ENCODE measurements at places on chromosomes 3 and 15. TPM values are rescaled to one million over a fixed set of nuclear protein-coding genes. Genes with fewer than 3 reads are reported as not detected.

Gene NR1I2
- not detected for total RNA-seq

Gene UPK1B
- total RNA-seq: not detected

Gene CCDC54
- not detected for total RNA-seq

Gene GJD2
- total RNA-seq: 0.12 TPM

Gene AQP9
- total RNA-seq: 2.8 TPM

Gene SPATA12
- total RNA-seq: not detected

Gene NANOGP8
- not detected for total RNA-seq

Gene HCN4
- total RNA-seq: not detected

Gene MYH15
- 0.16 TPM for total RNA-seq

Gene BNC1
- total RNA-seq: 20.3 TPM

Gene CRTAP
- 291 TPM for total RNA-seq

Gene MEX3B
- total RNA-seq: 2.3 TPM

Gene PRR20G
- not detected for total RNA-seq

Gene IL5RA
- not detected for total RNA-seq

Gene PLA2G4E
- not detected for total RNA-seq

Gene IL16
- 1.1 TPM for total RNA-seq

Gene EOGT
- 104 TPM for total RNA-seq

Gene CPB1
- 1.6 TPM for total RNA-seq

Gene SLCO2A1
- 2.4 TPM for total RNA-seq

Gene TTC14
- total RNA-seq: 33.6 TPM

Gene TGM5
- not detected for total RNA-seq

Gene SELENOK
- total RNA-seq: 12.1 TPM

Gene SAMMSON
- not detected for total RNA-seq

Gene CTXN2
- not detected for total RNA-seq

Gene ACSBG1
- total RNA-seq: not detected

Gene CPNE9
- total RNA-seq: not detected

Gene LRCH3
- 74.3 TPM for total RNA-seq

Gene EIF4E3
- 4.9 TPM for total RNA-seq

Gene TXNRD3
- total RNA-seq: 13.7 TPM

Gene TTLL13
- 0.16 TPM for total RNA-seq

Gene TNNC1
- 5.5 TPM for total RNA-seq

Gene CCR2
- not detected for total RNA-seq

Gene SLC38A3
- total RNA-seq: not detected

Gene GPR149
- total RNA-seq: not detected

Gene CCDC33
- total RNA-seq: not detected

Gene CCR3
- total RNA-seq: not detected
